C1 segment of cervical spinal cord (tissue), 14 donors: ENCODE measurements at places on chromosomes 1 and 21.

DNA sequence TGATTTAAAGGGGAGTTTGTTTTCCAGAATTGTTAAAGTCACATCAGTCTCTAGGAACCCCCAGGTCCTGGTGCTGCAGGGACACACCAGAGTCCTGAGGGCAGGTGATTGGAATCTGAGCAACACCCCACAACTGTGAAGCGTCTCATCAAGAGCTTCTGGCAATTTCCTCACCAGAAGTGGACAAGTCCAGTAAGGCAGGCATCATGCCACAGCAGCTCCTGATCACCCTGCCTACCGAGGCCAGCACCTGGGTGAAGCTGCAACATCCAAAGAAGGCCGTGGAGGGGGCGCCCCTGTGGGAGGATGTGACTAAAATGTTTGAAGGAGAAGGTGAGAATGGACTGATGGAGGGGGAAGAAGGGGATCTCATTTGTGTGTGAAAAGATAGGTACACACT, 2.1 kb downstream of the ZFP69 start:
- DNase-seq = no peak

- no peak for DNase-seq
These were observed 22.6 kb downstream of the RPRD2 start for GRCh38 chr1:150386592-150386991.

DNA sequence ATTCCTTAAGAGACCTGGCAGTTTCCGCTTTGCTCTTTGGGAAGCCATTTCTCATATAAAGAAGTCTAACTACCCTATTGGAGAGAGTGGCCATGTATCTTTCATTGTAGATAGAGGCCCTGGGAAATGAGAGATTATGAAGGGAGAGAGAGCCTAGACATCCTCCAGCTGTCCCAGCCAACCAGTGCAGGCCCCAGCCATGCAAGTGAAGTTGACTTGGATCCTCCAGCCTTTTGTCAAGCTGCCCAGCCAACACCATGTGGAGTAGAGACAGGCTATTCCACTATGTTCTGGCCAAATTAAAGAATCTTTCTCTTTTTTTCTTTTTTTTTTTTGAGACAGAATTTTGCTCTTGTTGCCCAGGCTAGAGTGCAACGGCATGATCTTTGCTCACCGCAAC, 7.1 kb upstream of the ANP32E start:
- DNase-seq = no peak

DNA sequence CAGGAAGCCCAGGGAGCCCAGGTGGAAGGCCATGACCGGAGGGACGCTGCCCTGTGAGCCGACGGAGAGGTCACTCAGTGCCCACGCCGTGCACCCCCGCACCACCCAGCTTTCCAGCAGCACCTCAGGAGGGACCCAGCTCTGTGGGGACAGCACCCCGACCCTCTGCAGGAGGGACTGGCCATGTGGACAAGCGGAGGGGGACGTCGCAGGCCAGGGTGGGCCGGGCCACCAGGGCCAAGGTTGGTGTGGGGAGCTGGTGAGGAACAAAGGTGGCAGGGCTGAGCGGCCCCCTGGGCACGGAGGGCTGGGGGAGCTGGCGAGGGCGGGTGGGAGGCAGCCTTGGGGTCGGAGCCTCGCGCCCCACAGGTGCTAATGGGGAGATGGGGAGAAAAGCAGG, 22.8 kb downstream of the NADK start:
- no peak for DNase-seq

DNA sequence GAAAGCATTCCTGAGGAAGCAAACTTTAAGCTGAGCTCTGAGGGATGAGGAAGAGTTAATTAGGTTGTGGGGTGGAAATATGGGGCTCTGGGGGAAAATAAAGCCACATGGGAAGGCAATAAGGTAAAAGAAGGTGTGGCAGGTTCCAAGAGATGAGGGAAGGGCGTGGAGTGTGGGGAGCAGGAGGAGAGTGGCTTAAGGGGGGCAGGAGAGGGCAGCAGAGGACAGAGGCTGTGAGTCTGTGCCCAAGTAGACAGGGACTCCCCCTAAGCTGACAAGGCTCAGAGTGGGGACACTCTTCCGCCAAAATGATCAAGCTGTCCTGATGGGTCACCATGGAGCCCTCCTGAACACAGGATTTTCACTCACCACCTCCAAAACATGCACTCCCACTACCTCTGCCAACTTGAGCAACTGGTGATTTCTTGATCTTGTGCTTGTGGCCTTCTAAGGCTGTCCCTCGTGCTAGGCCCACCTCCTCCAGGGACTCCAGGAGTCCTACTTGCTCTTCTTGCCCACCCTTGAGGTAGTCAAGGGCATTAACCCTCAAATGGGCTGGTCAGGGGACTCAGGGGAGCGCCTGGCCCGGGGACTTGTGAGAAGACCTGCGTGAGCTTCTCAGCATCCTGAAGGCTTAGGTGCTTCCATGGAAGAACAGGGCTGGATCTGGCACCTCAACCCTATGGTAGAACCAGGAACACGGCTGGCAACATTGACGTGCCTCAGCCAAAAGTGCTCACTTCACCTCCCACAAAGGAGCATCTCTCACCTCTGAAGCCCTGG, 23.4 kb downstream of the DMAP1 start:
- no peak for DNase-seq

- no peak for DNase-seq
These were observed 1.5 kb downstream of the GCLM start for GRCh38 chr1:93907718-93908117.

- no peak for DNase-seq
These were observed 329.9 kb upstream of the GREM2 start for GRCh38 chr1:240941701-240942370.

DNA sequence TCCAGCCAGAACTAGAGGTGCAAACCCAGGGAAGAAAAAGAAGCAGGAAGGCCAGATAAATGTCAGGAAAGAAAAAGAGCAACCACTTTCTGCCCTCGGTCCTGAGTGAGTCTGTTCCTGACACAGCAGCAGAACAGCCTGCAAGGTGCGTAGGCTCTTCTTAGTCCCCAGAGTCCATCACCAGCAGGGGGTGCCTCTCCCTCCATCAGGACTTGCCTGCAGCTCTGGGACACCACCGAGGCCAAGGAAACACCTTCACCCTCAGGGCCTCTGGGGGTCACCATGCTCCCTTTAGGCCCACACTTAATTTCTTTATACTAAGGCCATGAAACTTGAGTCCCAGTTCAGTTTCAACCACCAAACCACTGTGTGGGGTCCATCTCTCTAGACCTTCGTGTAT, 43.7 kb upstream of the NFASC start:
- DNase-seq = peak; percentile 5

- no peak for DNase-seq
These were observed 6.3 kb downstream of the CRCT1 start for GRCh38 chr1:152520561-152521090.

GRCh38 chr1:183635099-183635605, 431 bp downstream of the ARPC5 start:
- DNase-seq = peak; percentile 57

GRCh38 chr1:114209971-114210370, 56.3 kb upstream of the SYT6 start:
- DNase-seq = no peak

- no peak for DNase-seq
These were observed 90.6 kb downstream of the C1orf94 start for GRCh38 chr1:34267326-34267725.

DNA sequence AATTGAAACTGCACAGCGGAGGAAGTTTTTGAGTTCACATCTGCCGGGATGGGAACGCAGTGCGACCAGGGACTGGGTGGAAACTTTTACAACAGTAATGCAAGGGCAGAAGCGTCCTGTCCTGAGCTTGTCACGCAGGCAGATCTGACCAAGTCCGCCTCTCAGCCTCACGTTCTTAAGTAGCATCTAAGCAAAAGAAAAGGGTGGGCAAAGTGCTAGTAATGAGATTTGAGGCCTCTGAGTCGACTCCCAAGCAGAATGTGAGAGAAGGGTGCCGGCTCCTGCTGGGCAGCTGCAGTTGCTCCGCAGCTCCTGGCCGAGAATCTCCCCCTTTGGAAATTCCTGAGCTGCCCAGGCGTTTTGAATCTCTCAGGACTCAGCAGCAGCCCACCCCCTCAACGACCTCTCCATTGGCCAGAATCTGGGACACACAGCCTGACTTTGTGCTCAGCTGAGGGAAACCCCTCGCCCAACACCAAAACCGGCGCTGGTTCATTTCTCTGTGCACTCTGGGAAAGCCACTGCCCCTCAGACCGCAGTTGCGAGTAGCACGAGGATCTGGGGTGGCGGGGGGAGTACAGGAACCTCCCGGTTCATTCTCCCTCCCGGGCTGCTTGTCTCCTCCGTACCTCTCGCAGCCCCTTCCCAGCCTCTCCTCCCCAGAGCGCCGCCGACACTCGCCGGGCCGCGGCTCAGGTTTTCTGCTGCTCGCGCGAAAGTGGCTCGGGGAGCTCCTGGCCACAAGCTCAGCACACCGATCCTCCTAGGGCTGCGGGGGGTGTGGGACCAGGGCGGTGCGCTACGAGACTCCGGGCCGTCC, 913 bp upstream of the S1PR1 start:
- peak; percentile 63 for DNase-seq

DNA sequence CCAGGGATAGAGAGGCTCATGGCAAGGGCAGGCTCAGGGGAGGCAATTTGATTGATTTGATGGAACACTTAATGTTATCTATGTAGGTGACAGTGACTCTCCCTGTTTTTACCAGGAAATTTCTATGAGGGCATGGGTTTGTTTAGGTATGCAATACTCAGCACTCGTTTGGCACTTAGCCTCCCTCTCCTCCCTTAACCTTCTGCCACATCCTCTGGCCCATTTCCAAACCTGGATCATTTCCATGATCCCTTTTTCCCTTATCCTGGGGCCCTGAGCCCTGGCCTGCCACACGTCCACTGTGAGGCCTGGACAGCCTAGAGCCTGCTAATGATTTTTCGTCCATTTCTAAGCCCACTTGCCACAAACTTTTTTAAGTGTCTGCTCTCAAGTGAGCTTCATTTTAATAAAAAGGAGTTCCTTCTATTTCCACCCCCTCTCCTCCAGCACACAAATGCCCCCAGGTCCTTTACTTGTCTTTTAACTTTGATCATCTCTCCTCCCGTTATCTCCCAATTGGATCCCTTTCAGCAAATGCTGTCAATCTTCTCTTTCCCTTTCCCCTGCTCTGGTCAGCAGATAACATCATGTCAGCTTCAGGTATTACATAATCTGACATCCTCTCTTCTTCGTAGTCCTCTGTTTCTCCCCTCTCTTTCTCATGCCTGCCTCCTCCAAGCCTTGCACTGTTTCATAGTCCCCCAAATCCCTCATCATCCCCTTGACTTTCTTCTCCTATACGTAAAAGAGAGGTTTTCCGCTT, 37.8 kb upstream of the GADD45A start:
- no peak for DNase-seq

GRCh38 chr1:94981575-94981973, 54.7 kb upstream of the CNN3 start:
- DNase-seq = no peak

GRCh38 chr1:204344665-204345355, 14.9 kb downstream of the PLEKHA6 start:
- no peak for DNase-seq

DNA sequence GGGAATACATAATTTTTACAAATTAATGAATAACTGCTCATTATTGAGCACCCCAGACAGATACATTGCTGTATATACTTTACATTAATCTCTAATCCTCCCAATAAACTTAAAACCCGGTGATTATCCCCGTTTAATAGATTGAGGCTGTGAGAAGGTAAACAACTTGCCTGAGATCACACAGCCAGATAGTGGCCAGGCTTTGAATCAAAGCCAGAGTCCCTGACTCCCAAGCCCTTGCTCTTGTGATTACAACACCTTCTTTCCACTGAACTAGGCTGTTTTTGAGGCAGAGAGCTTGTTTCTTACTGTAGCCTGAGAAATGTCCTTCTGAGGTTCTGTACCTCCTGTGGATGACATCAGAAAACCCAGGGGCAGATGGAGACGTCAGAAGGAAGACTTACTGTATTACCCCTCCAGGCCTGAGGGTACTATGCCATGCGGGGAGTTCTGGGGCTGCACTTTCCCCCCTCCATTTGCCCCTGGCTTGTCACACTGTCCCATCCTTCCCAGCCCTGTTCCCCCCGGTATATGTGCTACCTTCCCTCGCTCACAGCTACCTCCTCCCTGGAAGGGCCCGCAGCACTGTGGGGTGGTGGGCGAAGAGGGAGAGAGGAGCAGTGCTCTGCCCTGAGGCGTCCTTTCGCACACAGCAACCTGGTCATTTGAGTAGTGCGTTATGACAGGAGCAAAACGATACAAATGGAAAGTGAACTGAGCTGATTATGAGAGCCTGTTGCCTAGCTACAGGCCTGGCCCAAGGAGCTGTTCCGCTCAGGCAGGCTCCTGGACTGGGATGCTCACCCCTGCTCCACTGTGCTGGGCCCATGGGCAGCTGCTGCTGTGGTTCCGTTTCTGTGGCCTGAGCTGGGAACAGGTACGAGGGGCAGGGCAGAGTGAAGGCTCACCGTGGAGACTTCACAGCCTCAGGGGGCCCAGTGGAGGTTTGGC, 4.6 kb downstream of the KCNC4 start:
- DNase-seq = no peak

GRCh38 chr1:229893762-229894444, 173.1 kb upstream of the GALNT2 start:
- no peak for DNase-seq

GRCh38 chr1:73854527-73854926, 343.4 kb downstream of the LRRIQ3 start:
- no peak for DNase-seq

GRCh38 chr1:204507317-204508105, 8.7 kb upstream of the MDM4 start:
- DNase-seq = no peak

- no peak for DNase-seq
These were observed 395.1 kb downstream of the HLX start for GRCh38 chr1:221274373-221274772.

GRCh38 chr1:229341774-229342655, 832 bp downstream of the CCSAP start:
- peak; percentile 75 for DNase-seq

DNA sequence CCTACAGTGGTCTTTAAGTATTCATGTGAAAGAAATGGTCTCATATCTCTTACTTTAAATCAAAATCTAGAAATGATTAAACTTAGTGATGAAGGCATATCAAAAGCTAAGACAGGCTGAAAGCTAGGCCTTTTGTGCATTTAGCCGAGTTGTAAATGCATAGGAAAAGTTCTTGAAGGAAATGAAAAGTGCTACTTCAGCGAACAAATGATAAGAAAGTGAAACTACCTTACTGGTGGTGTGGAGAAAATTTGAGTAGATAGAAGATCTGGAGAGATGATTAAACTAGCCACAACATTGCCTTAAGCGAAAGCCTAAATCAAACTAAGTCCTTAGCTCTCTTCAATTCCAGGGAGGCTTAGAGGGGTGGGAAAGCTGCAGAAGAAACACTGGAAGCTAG, 147.6 kb downstream of the DSCAM start:
- no peak for DNase-seq

DNA sequence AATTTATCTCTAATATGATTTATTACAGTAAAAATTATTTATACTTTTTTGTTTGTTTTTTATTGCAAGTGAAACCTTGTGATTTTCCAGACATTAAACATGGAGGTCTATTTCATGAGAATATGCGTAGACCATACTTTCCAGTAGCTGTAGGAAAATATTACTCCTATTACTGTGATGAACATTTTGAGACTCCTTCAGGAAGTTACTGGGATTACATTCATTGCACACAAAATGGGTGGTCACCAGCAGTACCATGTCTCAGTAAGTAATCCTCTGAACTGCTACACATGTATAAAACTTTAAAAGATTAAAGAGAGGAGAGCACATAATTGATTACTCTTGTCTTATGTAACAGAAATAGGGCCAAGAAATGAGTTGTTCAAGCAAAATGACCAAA, 4.5 kb downstream of the CFHR3 start:
- no peak for DNase-seq

- DNase-seq = no peak
These were observed 4.1 kb upstream of the TRAF3IP3 start for GRCh38 chr1:209751627-209752231.
